ENCODE measurements at places on chromosomes 1 and 21.
A peak's percentile ranks its signal among the peaks of the same experiment; 100 is the strongest.

DNA sequence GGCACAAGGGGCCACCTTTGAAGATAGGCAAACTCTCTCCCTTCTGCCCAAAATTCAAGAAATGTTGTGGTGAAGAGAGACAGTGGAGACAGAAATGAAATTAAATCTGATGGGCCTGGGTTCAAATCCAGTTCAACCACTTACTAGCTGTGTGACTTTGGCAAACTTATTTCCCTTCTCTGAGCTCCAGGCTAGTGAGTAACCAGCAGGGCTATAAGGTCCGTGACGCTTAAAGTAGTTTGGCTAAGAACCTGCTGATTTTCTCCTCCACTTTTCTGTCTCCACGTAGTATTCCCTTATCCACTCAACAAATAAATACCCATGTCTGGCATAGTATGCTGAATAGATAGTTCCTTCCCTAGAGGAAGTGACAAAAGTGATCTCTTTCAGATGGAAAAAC is 1.9 kb downstream of the SLC2A1 start:
- DNase-seq = no peak
- H3K27ac ChIP-seq = peak overlapping the region; percentile 90
- peak overlapping the region; percentile 96 for H3K4me3 ChIP-seq
- H3K27me3 ChIP-seq = peaks cover 15% of the 10 kb centered on the region
- peaks cover 23% of the 10 kb centered on the region for H3K36me3 ChIP-seq

- H3K4me1 ChIP-seq = no peaks in the 10 kb centered on the region
- H3K27ac ChIP-seq = no peak overlapping the region
- DNase-seq = no peak
- no peaks in the 10 kb centered on the region for H3K27me3 ChIP-seq
These were observed 123.9 kb upstream of the PPP2R5A start for GRCh38 chr1:212161231-212161781.

DNA sequence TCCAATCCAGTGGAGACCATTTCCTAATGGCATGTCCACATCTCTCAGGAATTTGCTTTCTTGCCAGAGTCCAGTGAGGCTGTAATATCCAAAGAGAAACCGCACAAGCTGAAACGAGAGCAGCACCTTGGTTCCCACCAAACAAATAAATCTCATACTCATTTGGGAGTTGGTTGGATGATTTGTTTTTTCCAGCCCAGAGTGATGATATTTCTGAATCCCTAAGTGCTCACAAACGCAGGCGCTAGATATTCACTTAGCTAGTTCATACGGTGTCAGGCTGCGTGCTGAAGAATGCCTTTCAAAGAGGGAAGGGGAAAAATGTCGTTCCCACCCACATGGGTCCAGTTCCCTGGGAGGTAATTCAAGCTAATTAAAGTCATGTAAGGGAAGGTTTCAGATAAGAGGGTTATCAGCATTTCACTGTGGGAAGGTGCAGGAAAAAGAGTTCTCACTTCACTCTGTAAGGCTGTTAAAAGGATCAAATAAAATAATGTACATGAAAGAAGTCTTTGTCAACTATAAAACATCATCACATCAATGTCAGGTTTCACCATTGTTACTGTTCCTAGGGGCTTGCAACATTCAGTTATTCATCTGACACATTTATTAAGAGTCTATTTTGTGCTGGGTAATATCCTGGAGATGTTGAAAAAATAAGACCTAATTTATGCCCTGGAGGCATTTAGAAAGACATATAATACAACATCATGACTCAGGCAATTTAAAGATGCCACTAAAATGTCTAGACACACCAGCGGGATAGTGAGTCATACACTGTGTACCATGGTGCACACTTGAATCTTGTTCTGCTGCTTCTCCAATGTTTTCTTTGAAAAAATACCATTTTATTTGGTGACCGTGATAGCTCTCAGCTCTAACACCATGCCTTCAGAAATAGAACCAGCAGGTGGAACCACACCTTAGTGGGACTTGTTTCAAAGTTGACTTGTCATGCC is 19.3 kb downstream of the DPT start:
- H3K4me3 ChIP-seq = no peak overlapping the region
- H3K4me1 ChIP-seq = peaks cover 4% of the 10 kb centered on the region
- no peaks in the 10 kb centered on the region for H3K36me3 ChIP-seq

DNA sequence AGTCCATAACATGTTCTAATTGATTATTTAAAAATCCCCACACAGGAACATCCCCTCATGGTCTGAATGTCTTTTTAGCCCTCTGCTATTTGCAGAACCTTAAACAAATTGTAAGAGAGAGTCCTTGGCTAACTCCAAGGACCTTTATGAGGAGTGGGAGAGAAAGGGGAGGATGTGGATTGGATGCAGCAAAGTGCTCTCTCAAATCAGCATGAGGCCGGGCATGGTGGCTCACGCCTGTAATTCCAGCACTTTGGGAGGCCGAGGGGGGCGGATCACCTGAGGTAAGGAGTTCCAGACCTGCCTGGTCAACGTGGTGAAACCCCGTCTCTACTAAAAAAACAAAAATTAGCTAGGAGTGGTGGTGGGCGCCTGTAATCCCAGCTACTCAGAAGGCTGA is 154.8 kb downstream of the TGFB2 start:
- no peak overlapping the region for H3K27ac ChIP-seq
- peaks cover 4% of the 10 kb centered on the region for H3K4me1 ChIP-seq
- H3K27me3 ChIP-seq = no peaks in the 10 kb centered on the region

GRCh38 chr1:32920833-32921232 is 19.6 kb upstream of the TMEM54 start:
- no peak overlapping the region for H3K4me3 ChIP-seq
- DNase-seq = no peak
- H3K4me1 ChIP-seq = peaks cover 44% of the 10 kb centered on the region
- no peak overlapping the region for H3K27ac ChIP-seq
- H3K27me3 ChIP-seq = peaks cover 21% of the 10 kb centered on the region

DNA sequence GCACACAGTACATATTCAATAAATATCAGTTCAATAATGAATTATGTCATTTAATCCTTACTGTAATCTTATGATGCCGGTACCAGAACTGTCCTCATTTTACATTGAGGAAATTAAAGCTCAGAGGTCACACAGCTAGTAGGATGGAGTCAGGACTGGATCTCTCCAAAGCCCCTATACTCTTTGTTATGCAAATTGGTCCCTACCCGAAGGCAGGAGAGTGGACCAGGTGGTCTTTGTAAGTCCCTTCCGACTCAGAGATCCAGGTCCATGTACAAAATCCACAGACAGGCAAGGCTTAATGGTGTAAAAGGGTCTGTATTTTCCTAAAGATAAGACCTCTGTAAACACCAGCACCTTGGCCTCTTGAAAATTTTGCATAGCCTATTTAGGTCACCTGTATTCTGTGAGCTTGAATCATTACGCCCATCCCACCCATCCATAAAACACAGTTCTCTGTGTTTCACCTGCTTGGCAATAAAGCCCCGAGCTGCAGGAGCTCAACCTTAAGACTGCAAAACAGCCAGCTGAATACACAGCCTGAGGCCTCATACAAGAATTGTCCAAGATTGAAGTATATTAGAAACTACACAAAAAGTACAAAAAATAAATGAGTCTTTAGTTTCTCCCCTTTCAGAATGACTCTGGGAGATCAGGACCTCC is 41.7 kb downstream of the PLXNA2 start:
- DNase-seq = no peak
- no peak overlapping the region for H3K27ac ChIP-seq
- peaks cover 3% of the 10 kb centered on the region for H3K36me3 ChIP-seq
- no peaks in the 10 kb centered on the region for H3K27me3 ChIP-seq

DNA sequence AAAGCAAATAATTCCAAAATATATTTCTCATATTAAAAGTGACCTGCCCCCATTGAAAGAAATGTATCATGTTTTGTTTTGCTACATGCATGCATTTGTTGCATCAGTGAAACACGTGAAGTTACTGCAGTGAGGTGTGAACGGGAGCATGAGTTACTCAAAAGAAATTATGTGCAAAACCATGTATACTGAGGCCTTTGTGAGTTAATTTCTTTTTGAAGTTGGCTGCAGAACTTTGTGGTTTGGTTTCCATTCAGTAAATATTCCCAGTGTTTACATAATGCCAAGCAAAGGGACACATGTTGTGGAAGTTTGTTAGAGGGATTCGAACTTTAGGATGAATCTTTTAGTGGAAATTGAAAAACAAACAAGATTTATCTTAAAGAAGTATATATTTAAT is 619.4 kb upstream of the ADAMTS5 start:
- DNase-seq = no peak
- H3K27me3 ChIP-seq = no peaks in the 10 kb centered on the region
- no peaks in the 10 kb centered on the region for H3K4me1 ChIP-seq
- H3K36me3 ChIP-seq = no peaks in the 10 kb centered on the region
- no peak overlapping the region for H3K4me3 ChIP-seq

- H3K4me1 ChIP-seq = peaks cover 13% of the 10 kb centered on the region
- no peaks in the 10 kb centered on the region for H3K27me3 ChIP-seq
- no peak overlapping the region for H3K27ac ChIP-seq
- H3K4me3 ChIP-seq = no peak overlapping the region
- H3K36me3 ChIP-seq = no peaks in the 10 kb centered on the region
These were observed 216.6 kb upstream of the ZP4 start for GRCh38 chr1:238107322-238107721.

GRCh38 chr1:62362061-62362917 is 43.1 kb upstream of the KANK4 start:
- H3K4me1 ChIP-seq = peaks cover 5% of the 10 kb centered on the region
- no peak overlapping the region for H3K27ac ChIP-seq
- H3K36me3 ChIP-seq = no peaks in the 10 kb centered on the region
- DNase-seq = no peak

GRCh38 chr1:40029608-40030007 is 10.9 kb upstream of the CAP1 start:
- DNase-seq = no peak
- H3K27me3 ChIP-seq = peaks cover 5% of the 10 kb centered on the region
- H3K4me3 ChIP-seq = no peak overlapping the region
- H3K4me1 ChIP-seq = peaks cover 4% of the 10 kb centered on the region

DNA sequence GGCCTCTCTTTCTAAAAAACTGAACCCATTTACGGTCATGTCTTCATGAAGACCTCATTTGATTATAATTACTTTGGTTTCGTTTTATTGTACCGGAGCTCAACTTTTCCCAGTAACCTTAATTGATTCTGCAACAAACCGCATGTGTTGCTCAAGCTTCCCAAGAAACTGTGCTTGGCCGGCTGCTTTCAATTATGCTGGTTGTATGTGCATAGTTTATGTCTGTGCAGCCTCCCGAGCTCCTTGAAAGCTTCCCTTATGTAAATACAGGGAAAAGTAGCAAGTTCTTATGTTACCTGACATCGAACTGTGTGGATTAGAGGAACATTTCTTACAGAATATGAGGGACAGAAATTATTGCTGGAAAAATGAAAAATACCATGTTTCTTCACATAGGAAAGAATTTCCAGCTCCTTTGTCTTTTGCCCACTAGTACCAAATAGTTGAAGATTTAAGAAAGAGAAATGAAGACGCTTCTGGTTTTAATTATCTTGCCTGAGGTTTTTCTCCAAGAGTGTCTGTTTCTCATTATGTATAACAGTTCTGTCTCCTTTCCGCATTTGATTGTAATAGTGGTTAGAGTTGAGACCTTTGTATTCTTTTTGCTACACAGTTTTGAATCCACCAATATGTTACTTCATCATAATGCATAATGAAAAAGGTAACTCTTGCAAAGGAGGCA is 2.1 kb downstream of the VCAM1 start:
- H3K4me3 ChIP-seq = peak overlapping the region; percentile 56
- H3K36me3 ChIP-seq = peaks cover 3% of the 10 kb centered on the region
- H3K27ac ChIP-seq = no peak overlapping the region
- H3K27me3 ChIP-seq = no peaks in the 10 kb centered on the region
- DNase-seq = no peak

DNA sequence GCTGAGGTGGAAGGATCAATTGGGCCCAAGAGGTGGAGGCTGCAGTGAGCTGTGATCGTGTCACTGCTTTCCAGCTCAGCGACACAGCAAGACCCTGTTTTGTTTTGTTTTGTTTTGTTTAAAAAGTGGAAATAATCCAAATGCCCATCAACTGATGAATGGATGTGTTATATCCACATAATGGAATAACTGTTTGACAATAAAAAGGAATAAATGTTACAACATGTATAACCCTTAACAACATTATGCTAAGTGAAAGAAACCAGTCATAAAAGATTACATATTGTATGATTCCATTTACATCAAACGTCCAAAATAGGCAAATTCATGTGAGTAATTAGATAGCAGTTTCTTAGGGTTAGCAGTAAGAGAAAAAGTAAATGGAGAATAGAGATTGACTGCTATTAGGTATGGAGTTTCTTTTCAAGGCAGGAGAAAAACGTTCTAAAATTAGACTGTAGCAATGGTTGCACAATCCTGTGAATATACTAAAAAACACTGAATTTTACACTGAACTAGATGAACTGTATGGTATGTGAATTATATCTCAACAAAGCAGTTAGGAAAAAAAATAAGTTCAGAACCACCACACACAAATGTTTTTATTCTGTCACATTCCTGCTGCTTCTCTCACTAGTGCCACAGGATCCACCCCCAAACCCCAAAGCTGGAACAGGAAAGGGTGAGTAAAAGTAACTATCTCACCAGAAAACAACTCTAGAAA is 15.7 kb downstream of the FOXJ3 start:
- peaks cover 35% of the 10 kb centered on the region for H3K4me1 ChIP-seq
- H3K27ac ChIP-seq = no peak overlapping the region
- no peaks in the 10 kb centered on the region for H3K36me3 ChIP-seq
- no peak overlapping the region for H3K4me3 ChIP-seq

Measured in neural crest cell (in vitro differentiated cells).